ENCODE measurements at places on chromosomes 16 and 17. TPM values are rescaled to one million over a fixed set of nuclear protein-coding genes. Genes with fewer than 3 reads are reported as not detected.

DNA sequence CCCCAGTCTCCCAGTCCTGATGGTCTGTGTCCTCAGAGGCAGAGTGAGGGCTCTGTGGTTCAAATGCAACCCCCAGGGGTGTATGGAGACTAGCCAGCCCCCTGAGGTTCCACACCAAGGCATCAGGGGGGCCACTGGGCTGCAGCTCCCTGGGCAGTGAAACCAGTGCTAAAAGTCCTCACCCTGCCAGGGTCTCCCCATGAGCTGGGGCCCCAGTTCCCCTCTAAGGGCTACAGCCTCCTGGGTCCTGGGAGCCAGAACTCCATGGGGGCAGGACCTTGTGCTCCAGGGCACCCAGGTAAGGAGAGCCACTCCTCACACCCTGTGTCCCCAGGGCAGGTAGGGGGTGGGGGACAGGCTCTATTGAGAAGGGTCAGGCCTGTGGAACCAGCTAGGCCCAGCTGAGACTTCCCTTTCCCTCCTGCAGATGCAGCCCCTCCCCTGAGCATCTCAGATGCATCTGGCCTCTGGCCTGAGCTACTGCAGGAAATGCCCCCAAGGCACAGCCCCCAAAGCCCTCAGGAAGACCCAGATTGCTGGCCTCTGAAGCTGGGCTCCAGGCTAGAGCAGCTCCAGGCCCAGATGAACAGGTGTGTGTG is 6.4 kb upstream of the DCAF7 start:
- H3K27ac ChIP-seq, result no peak overlapping the region
- no peak for DNase-seq
- no peaks in the 10 kb centered on the region for H3K4me1 ChIP-seq
- H3K27me3 ChIP-seq, result peaks cover 8% of the 10 kb centered on the region

DNA sequence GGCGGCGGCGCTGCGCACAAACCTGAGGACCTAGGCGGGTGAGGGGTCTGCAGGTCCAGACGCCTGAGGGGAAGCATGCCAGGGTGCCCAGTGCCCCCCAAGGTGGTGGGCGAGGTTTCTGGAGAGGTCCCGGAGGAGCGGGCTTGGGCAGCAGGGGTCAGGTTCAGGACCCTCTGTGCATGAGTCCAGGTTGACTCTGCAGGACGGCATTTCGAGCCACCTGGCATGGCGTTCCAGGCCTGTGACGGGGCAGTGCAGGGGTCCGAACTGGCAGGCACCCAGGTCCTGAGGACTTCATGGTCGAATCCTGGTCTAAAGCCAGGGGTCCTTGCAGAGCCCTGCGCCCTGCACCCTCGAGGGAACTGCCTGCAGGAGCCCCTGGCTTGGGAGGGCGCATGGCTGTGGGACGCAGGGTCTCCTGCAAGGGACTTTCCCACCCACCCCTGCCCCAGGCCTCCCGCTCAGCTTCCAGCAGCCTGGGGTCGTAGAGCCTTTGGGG is 3.5 kb downstream of the SLC16A3 start:
- no peak overlapping the region for H3K27ac ChIP-seq
- H3K36me3 ChIP-seq, result no peaks in the 10 kb centered on the region
- no peak overlapping the region for H3K4me3 ChIP-seq

GRCh38 chr16:86030116-86030515 is 131.2 kb downstream of the IRF8 start:
- DNase-seq, result no peak
- no peaks in the 10 kb centered on the region for H3K36me3 ChIP-seq
- H3K4me3 ChIP-seq, result no peak overlapping the region
- no peak overlapping the region for H3K27ac ChIP-seq

DNA sequence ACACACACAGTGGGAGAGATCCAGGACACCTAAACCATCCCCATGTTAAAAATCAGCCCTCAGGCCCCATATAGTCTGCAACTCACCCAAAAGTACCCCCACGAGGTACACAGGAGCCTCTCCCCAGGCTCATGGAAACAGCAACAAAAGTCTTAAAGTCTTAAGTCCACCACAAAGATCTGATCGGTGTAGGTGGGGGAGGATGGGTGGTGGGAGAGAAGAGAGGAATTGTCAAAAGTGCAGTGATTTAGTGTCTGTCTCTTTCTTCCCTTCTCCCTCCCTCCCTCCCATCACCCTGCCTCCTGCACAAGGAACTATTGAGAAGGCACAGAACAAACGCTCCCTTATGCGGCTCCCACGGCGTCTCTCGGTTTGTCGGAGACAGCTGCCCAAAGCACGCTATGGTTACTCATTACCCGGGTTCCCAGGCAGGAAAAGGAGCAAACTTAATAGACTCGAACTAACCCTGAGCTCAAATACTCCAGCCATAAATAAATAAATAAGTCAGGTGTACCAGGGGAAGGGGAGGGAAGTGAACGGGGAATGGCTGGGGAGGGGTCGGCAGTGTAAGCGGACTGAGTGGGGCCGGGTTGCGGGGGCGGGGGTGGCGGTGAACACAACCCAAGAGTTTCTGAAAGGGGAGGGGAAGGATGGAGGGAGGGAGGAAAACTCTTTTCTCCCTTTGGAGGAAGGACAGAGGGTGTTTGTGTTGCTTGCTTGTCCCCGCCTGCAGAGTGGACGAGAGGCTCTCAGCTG is 477.4 kb downstream of the SLC39A11 start:
- H3K36me3 ChIP-seq, result no peaks in the 10 kb centered on the region
- peaks cover 17% of the 10 kb centered on the region for H3K4me1 ChIP-seq
- H3K27me3 ChIP-seq, result peaks cover 54% of the 10 kb centered on the region

DNA sequence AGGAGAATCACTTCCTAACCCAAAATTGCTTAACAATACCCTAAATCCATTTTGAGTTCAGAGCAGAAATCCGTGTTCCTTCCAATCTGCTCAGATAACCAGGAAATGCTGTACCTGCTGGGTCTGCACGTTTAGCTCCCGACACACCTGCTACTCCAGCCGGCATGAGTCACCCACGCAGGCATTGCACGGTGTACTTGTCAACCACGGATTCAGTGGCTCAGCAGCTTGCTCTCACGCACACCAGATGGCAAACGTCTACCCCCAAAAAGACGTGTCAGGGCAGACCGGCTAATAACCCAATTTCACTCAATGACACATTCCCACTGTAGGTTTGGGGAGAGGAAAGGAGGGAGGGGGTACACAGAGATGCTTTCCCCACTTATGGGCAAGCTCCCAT is 468.1 kb downstream of the SOX9 start:
- no peak overlapping the region for H3K4me3 ChIP-seq
- H3K27ac ChIP-seq, result no peak overlapping the region
- no peaks in the 10 kb centered on the region for H3K36me3 ChIP-seq
- H3K27me3 ChIP-seq, result peaks cover 48% of the 10 kb centered on the region
- peaks cover 6% of the 10 kb centered on the region for H3K4me1 ChIP-seq
- no peak for DNase-seq

DNA sequence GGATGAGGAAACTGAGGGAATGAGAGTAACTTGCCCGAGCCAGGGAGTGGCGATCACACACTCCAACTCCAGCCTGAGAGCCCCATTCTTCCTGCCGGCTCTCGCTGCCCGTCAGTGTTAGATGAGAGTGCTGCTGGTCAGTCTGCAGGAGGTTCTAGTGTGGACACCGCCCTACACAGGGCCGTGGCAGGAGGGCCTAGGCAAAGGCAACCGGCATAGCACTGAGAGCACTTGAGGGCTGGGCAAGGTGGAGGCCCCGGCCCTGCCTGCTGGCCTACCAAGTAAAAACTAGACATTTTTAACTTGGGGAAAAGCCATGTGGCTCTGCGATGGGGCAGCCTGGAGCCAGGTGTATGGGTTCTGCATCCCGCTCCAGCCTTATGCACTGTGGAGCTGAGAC is 354.8 kb downstream of the SEC14L1 start:
- no peak for DNase-seq
- H3K4me3 ChIP-seq, result no peak overlapping the region
- peaks cover 72% of the 10 kb centered on the region for H3K36me3 ChIP-seq
- H3K4me1 ChIP-seq, result peaks cover 26% of the 10 kb centered on the region

DNA sequence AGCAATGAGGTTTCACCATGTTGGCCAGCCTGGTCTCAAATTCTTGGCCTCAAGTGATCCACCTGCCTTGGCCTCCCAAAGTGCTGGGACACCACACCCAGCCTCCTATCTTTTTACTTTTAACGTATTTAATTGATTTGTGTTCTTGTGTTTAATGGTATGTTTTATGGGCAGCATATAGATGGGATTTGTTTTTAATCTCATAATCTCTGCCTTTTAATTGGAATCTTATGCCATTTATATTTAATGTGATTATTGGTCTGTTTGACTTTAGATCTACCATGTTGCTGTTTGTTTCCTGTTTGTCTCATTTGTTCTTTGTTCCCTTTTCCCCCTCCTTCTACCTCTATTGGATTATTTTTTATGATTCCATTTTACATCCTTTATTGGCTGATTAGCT is 12.2 kb downstream of the SLC26A11 start:
- no peak overlapping the region for H3K4me3 ChIP-seq
- peaks cover 79% of the 10 kb centered on the region for H3K36me3 ChIP-seq
- DNase-seq, result no peak
- no peaks in the 10 kb centered on the region for H3K27me3 ChIP-seq
- no peaks in the 10 kb centered on the region for H3K4me1 ChIP-seq
- H3K27ac ChIP-seq, result no peak overlapping the region

- DNase-seq, result no peak
- H3K27me3 ChIP-seq, result peaks cover 15% of the 10 kb centered on the region
- no peak overlapping the region for H3K4me3 ChIP-seq
- H3K36me3 ChIP-seq, result no peaks in the 10 kb centered on the region
Observed at GRCh38 chr17:1312261-1312870, 32.9 kb downstream of the TRARG1 start.

DNA sequence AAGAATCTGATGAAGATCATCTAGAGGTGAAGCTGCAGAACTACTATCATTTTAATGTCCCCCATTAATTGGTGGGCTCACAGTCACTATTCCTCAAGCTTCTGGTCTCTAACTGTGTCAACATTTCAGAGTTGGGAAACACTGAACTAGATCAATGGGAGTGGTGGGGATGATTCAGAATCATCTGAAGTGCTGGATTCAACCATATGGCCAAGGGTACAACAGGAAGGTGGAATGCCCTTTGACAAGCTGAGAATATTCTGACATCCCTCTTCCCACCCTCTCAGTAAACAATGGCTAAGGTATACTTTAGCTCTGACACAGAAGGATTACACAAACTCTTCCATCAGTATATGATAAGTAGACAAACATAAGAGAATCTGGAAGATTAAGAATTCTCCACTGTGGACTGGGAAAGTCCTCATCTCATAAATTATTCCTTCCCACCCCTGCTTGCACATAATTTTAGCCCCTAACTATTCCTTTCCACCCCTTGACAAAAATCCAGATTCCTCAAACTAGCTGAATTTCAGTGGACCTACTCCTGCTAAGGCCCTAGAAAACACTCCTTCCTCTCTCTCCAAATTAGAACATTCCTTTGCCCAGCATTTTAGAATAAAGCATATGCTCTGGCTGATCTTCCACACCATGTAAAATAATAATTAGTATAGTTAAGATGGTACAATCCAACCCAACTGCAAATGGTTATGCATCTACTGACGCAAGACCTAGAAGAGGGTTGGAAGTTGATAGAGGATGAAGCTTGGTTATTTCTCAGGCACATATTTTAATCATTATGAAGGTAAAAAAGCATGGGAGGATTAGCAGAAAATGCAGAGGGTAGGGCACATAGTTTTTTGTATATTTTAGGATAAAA is 16.3 kb upstream of the RFFL start:
- no peak for DNase-seq
- no peak overlapping the region for H3K4me3 ChIP-seq
- H3K27me3 ChIP-seq, result no peaks in the 10 kb centered on the region
- peaks cover 77% of the 10 kb centered on the region for H3K4me1 ChIP-seq
- H3K27ac ChIP-seq, result peak overlapping the region; percentile 9

GRCh38 chr16:64910356-64910755 is 211.5 kb downstream of the CDH11 start:
- no peak overlapping the region for H3K27ac ChIP-seq
- H3K4me1 ChIP-seq, result no peaks in the 10 kb centered on the region
- H3K4me3 ChIP-seq, result no peak overlapping the region
- DNase-seq, result no peak
- no peaks in the 10 kb centered on the region for H3K27me3 ChIP-seq

- peaks cover 32% of the 10 kb centered on the region for H3K36me3 ChIP-seq
- DNase-seq, result no peak
- H3K27ac ChIP-seq, result no peak overlapping the region
Observed at GRCh38 chr17:1495265-1495989, 2.9 kb upstream of the MYO1C start.

GRCh38 chr17:72397687-72398086 is 276.9 kb downstream of the SOX9 start:
- H3K27ac ChIP-seq, result peak overlapping the region; percentile 10
- no peaks in the 10 kb centered on the region for H3K4me1 ChIP-seq
- DNase-seq, result no peak
- H3K4me3 ChIP-seq, result no peak overlapping the region

- no peak overlapping the region for H3K27ac ChIP-seq
- no peak for DNase-seq
- no peaks in the 10 kb centered on the region for H3K27me3 ChIP-seq
- peaks cover 13% of the 10 kb centered on the region for H3K36me3 ChIP-seq
Observed at GRCh38 chr17:47145351-47145750, 43.7 kb downstream of the CDC27 start.

DNA sequence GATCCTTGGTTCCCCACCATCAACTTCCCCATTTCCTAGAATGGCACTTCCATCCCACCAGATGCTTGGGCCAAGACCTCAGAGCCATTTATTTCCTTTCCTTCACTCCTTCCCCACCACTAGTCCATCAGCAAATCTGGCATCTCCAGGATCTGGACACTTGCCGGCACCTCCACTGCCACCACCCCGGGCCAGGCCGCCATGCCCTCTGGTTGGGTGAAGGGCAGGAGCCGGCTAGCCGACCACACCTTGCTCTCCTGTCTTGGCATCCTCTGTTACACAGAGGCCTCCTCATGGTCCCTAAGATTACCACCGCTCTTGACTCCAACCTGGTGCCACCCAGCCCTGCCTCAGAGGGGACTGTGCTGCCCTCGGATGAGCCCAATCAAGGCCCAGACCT is 104.5 kb downstream of the RMI2 start:
- H3K4me3 ChIP-seq, result no peak overlapping the region
- H3K36me3 ChIP-seq, result peaks cover 3% of the 10 kb centered on the region
- no peaks in the 10 kb centered on the region for H3K27me3 ChIP-seq
- no peak for DNase-seq
- H3K27ac ChIP-seq, result no peak overlapping the region
- no peaks in the 10 kb centered on the region for H3K4me1 ChIP-seq

RNU2-1 gene
- polyA plus RNA-seq, result not detected

ASIC2 gene
- not detected for polyA plus RNA-seq

RAB11FIP4 gene
- polyA plus RNA-seq, result 14.9 TPM

CHD9NB gene
- not detected for polyA plus RNA-seq

NXPH3 gene
- polyA plus RNA-seq, result not detected

TM4SF5 gene
- polyA plus RNA-seq, result not detected

All from naive thymus-derived CD8-positive, alpha-beta T cell (primary cell).